ENCODE measurements at places on chromosomes 16 and 17.

DNA sequence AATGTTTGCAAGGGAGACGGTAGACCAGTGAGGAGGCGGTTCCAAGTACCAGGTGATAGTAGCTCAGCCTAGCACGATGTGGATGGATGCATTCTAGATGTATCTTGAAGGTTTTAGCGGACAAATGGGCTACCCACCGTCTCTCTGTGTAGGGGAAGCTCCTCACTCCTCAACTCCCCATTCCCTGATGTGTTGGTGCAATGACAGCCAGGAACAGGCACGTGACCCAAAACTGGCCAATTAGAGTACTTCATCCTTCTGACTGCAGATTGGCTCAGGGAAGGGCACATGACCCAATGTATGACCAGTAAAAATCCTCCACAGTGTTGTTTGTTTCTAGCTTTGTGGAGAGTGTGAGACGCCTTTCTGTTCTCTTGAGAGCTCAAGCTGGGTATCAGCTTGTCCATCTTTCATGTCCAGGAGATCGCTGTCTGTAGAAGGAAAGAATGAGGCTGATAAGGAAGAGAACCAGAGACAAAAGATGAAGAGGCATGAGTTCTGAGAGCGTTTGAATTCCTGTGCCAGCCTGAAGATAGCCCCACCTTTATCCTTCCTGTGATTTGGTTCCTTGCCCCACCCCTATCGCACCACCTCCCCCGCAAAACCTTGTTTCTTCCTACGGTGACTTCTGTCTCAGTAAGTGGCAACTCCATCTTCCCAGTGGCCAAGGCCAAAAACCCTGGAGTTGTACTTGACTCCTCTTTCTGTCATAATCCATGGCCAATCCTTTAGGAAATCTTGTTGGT, 2.3 kb upstream of the BORCS6 start:
- peak; percentile 95 for DNase-seq

GRCh38 chr16:82005027-82005830, 6.0 kb downstream of the SDR42E1 start:
- DNase-seq: no peak

- DNase-seq: no peak
These were observed 258 bp downstream of the PRKCB start for GRCh38 chr16:23836078-23836403.

DNA sequence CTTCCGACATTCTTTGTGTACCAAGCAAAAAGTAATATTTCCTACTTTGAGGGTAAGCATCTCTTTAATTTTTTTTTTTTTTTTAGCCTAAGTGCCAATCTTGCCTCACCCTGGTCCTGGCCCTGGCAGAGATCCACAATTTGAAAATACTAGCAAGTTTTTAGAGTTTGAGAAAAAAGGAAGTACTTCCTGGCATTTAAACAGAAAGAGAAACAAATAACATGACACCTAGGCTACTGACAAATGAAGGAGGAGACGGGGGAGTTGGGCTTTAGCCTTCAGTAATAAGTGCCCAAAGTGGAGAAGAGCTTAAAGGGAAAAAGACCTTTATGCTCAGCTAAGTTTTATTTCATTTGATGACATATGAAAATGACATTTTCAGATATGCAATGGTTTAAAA, 92.8 kb downstream of the HS3ST3A1 start:
- DNase-seq: no peak

GRCh38 chr17:45277992-45278391, 16.1 kb upstream of the SPATA32 start:
- DNase-seq: no peak

- no peak for DNase-seq
These were observed 17.9 kb downstream of the KPNA2 start for GRCh38 chr17:68053231-68054013.

DNA sequence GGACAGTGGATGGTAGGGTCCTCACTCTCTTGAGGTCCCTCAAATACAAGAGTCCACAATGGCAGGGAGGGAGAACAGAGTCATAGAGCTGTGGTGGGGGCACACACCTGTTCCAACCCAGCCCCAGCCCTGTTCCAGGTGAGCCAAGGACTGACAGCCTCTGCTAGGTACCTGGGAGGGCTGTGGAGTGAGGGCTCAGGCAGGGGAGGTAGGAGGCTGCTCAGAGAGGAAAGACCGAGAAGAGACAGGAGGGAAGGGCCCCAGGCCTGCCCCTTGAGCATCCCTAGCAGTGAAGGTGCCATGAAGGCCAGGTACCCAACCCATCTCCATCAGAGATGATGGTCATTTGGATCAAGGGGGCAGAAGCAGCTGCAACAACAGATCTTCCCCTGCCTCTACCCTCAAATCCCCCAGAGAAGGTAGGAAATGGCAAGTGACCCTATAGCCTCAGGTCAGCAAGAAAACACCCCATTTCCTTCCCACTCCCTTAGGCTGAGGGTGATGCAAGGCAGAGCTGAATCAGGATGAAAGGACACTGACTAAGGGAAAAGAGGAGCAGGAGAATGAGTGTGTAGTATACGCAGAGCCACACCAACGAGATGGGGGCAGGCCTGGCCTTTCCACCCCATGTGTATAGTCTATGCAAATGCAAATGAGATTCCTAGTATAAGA, 28.6 kb downstream of the CD300LG start:
- DNase-seq: no peak

DNA sequence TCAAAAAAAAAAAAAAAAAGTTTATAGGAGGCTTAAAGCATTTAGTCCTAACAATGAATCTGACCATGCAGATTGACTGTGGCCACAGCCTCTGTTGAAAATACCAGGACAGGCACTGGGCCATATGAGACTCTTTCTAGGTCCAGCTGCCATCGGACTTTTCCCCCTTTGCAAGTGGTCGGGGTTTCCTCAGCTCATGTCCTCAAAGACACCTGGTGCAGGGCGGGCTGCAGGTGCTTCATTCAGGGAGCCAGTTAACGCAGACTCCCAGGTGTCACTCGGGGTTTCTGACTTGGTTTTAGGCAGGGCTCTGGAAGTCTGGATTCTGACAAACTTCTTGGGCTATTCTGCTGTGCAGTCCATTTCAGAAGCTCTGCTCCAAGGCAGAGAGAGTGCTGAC, 20.9 kb downstream of the ELAC2 start:
- no peak for DNase-seq

- peak; percentile 40 for DNase-seq
These were observed 901 bp downstream of the CDYL2 start for GRCh38 chr16:80803339-80804055.

DNA sequence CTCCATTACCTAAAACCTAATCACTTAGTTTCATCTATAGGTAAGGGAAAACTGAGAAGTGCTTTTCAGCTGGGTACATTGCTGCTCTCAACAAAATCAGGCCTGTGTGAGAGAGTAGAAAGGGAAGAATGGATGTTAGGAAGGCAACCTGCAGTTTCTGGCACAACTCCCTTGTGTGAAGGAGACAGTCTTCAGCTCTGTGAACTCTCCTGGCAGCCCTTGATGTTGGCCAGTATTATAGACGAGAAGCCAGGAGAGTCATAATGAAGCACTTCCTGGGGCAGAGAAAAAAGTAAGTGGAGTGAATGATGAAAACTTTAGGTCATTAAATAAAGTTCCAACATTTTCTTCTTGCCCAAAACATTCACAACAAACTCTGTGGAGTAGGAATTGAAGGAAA, 260.1 kb downstream of the IRX3 start:
- DNase-seq: no peak

DNA sequence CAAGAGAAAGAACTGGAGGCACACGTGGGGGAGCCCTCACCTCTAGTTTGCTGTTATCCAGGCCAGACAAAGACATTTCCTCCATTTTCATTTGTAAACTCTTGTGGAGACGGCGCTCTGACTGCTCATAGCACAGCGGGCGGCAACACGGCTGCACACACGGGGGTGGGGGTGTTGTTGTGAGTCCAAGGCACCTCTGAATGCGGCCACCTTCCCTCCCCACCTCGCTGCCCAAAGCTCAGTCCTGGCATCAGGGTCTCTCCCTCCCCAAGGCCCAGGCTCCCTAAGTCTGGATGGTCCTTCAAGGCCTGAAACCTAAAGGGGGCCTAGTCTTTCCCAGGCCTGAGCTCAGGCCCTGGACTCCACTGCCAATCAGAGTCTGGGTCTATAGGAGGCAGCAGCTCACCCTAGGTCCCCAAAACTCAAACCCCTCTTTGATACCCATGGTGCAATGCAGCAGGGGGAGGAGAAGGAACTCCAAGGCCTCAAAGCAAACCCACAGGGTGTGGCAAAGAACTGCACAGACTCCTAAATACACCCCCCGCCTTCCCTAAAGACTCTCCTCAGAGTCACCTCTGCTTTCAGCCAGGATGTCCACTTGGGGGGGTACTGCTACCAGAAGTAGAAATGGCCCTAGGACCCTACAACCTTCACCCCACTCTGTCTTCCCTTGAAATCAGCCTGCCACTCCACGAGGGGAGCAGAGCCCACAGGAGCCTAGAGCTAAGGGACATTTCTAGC, 1.5 kb downstream of the ATXN7L3 start:
- peak; percentile 39 for DNase-seq

GRCh38 chr17:1068356-1068755, 71.4 kb downstream of the TIMM22 start:
- DNase-seq: no peak

DNA sequence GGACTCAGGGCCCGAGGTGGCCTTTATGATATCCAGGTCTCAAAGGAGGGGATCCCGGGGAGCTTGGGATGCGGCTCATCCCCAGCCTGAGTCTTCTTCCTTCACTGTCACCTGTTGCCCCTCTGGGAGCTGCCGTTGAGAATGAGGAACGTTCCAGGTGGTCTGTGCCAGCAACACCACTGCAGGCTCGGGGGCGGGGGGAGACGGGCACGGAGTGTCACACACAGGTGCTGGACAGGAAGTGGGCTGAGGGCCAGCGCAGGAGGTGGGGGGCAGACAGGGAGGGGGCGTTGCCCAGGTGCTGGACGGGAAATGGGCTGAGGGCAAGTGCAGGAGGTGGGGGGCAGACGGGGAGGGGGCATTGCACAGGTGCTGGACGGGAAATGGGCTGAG, 28.2 kb downstream of the METRNL start:
- no peak for DNase-seq

DNA sequence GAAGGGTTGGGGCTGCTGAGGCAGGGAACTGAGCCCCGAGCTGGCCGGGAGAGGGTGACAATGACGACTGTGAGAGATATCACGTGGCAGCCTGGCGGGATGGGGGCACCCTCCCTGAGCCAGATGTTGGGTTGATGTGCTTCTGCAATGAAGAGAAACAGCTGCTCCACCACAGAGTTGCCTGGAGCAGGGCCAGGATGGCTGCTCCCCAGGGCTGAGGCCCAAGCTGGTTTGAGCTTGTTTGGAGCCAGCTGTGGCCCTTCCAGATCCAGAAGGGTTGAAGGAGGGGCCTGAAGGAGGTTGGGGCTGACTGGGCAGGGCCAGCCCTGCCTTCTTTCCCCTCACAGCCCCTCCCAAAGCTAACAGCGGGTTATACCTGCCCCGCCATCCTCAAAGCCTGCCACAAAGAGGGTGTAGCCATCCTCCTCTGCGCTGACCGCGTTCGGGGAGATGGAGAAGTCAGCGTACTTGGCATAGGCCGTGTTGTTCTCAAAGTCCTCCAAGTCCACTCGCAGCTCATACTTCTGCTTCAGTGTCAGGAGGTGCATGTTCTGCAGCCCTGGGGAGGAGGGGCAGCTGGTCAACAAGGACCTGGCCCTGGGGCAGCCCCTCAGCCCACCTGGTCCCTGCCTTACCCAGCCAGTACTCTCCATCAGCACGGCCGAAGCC, 2.1 kb downstream of the MFAP4 start:
- no peak for DNase-seq

GRCh38 chr17:20955427-20956323, 87.1 kb downstream of the USP22 start:
- DNase-seq: no peak

GRCh38 chr16:3740934-3741333, 23.6 kb upstream of the TRAP1 start:
- no peak for DNase-seq

DNA sequence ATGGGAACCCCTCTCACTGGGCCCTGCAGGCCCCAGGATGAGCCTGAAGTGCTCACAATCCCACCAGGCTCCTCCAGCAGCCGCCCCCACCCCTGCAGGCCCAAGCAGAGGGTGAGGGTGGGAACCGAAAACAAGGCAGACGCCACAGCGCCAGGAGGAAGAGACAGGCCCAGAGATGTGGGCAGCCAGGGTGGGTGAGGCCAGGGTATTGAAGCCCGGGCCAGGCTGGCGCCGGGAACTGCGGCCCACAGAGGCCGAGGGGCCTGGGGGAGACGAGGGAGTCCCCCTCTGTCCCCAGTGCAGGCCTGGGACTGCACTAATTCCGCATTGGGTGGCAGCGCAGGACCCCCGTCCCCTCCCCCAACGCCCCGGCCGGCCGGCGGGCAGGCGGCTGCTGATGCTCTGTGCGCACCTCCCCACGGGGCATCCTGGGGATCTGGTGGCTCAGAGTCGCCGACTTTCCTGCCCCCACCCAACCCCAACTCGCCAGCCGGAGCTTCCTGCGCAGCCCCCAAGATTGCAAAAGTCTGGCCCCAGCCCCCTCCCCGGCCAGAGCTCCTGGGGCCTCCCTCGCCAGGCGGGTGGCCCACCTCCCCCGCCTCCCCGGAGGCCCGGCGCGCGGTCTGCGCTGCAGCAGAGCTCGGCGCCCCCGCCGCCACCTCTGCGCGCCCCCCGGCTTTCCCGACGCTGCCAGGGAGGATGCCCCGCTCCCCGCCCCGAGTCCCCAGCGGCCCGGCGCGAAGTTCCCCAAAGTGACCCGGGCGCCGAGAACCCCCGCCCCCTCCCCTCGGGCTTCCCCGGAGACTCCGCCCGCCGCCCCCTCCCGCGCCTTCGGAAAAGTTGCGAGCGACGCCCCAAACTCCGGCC, 107.8 kb downstream of the ENGASE start:
- DNase-seq: no peak

- DNase-seq: no peak
These were observed 113.5 kb downstream of the CLEC16A start for GRCh38 chr16:11057711-11058345.

DNA sequence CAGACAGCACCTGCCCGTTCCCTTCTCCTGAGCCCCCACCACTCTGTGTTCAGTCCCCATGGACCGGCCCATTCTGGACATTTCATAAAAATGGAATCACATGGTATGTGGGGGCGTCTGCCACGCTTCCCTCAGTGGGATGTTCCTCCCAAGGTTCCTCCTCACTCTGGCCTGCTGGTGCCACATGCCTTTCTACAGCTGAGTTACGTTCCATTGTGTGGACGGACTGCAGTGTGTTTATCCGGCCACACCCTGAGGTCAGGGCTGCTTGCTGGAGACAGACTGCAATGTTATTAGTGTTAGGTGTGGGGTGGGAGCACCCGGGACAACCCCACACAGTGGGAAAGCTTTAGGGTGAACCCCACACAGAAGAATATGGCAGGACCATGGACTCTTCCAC, 5.9 kb upstream of the AATK start:
- DNase-seq: peak; percentile 49

GRCh38 chr17:55286681-55287589, 22.2 kb downstream of the HLF start:
- DNase-seq: peak; percentile 9

DNA sequence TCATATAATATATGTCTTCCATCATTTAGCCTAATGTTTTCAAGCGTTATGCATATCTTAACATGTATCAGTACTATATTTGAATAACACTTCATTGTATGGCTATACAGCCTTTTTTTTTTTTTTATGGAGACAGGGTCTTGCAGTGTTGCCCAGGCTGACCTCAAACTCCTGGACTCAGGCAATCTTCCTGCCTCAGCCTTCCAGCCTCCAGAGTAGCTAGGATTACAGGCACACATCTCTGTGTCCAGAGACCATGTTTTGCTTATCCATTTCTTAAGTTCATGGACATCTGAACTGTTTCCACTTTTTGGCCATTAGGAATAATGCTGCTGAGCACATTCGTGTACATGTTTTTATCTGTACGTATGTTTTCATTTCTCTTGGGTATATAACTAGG, 7.8 kb downstream of the BPTF start:
- no peak for DNase-seq

- DNase-seq: no peak
These were observed 15.3 kb downstream of the NFATC3 start for GRCh38 chr16:68100488-68100887.

- DNase-seq: no peak
These were observed 34.4 kb downstream of the CDRT4 start for GRCh38 chr17:15432807-15433611.

All from SW480 (cell line).